Adrenal gland (tissue), 19 donors: ENCODE measurements at places on chromosomes 7 and 10. TPM values are rescaled to one million over a fixed set of nuclear protein-coding genes. Genes with fewer than 3 reads are reported as not detected.

GRCh38 chr7:18663321-18663720, 167.8 kb downstream of the HDAC9 start:
- H3K4me3 ChIP-seq = no peak overlapping the region
- no peaks in the 10 kb centered on the region for H3K27me3 ChIP-seq
- no peaks in the 10 kb centered on the region for H3K36me3 ChIP-seq
- H3K4me1 ChIP-seq = no peaks in the 10 kb centered on the region
- H3K27ac ChIP-seq = no peak overlapping the region
- DNase-seq = peak; percentile 10

GRCh38 chr10:71031026-71031425, 142.7 kb upstream of the PCBD1 start:
- no peaks in the 10 kb centered on the region for H3K4me1 ChIP-seq
- no peaks in the 10 kb centered on the region for H3K36me3 ChIP-seq
- no peaks in the 10 kb centered on the region for H3K27me3 ChIP-seq
- no peak overlapping the region for H3K27ac ChIP-seq
- no peak for DNase-seq

GRCh38 chr7:47344171-47344955, 237.5 kb downstream of the TNS3 start:
- DNase-seq = no peak
- no peaks in the 10 kb centered on the region for H3K36me3 ChIP-seq
- no peaks in the 10 kb centered on the region for H3K4me1 ChIP-seq

- H3K4me1 ChIP-seq = no peaks in the 10 kb centered on the region
- no peaks in the 10 kb centered on the region for H3K36me3 ChIP-seq
- no peak overlapping the region for H3K4me3 ChIP-seq
- no peak for DNase-seq
- H3K27ac ChIP-seq = no peak overlapping the region
Measured at GRCh38 chr7:31335161-31335856, 5.2 kb downstream of the NEUROD6 start.

- H3K27me3 ChIP-seq = no peaks in the 10 kb centered on the region
- DNase-seq = peak; percentile 54
- no peaks in the 10 kb centered on the region for H3K36me3 ChIP-seq
- no peak overlapping the region for H3K27ac ChIP-seq
- no peak overlapping the region for H3K4me3 ChIP-seq
Measured at GRCh38 chr10:30029872-30030256, 29.5 kb downstream of the JCAD start.

GRCh38 chr7:85593355-85593754, 406.5 kb upstream of the SEMA3D start:
- no peaks in the 10 kb centered on the region for H3K36me3 ChIP-seq
- H3K4me1 ChIP-seq = peaks cover 14% of the 10 kb centered on the region
- no peak overlapping the region for H3K27ac ChIP-seq
- H3K4me3 ChIP-seq = no peak overlapping the region

DNA sequence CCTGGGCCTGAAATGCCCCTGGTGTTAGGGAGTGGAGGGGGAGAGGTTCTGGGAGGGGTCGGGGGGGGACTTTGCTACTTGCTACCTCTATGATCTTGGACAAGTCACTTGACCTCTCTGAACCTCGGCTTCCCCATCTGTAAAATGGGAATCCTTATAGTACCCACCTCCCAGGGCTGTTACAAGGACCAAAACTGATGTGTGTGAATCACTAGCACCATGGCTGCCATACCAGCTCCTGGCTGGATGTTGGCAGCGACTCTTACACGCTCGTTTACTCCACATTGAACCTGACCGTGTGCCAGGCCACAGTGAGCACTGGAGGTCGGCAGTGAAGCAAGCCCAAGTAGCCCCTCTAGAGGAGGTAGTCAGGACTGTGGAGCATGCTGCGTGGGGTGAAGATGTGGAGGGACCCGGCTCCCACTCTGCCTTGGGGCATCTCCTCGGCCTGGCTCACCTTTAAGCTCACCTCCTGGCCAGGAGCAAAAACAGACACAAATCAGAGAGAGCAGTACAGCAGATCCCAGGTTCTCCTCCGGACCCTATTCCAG, 28.9 kb downstream of the PPIF start:
- no peaks in the 10 kb centered on the region for H3K4me1 ChIP-seq
- no peak overlapping the region for H3K27ac ChIP-seq

- no peaks in the 10 kb centered on the region for H3K36me3 ChIP-seq
- no peak for DNase-seq
- no peak overlapping the region for H3K4me3 ChIP-seq
- H3K4me1 ChIP-seq = no peaks in the 10 kb centered on the region
Measured at GRCh38 chr7:135757719-135758411, 9.3 kb upstream of the FAM180A start.

- H3K4me3 ChIP-seq = no peak overlapping the region
- H3K36me3 ChIP-seq = no peaks in the 10 kb centered on the region
- DNase-seq = no peak
Measured at GRCh38 chr7:35465791-35466336, 212.0 kb upstream of the TBX20 start.

DNA sequence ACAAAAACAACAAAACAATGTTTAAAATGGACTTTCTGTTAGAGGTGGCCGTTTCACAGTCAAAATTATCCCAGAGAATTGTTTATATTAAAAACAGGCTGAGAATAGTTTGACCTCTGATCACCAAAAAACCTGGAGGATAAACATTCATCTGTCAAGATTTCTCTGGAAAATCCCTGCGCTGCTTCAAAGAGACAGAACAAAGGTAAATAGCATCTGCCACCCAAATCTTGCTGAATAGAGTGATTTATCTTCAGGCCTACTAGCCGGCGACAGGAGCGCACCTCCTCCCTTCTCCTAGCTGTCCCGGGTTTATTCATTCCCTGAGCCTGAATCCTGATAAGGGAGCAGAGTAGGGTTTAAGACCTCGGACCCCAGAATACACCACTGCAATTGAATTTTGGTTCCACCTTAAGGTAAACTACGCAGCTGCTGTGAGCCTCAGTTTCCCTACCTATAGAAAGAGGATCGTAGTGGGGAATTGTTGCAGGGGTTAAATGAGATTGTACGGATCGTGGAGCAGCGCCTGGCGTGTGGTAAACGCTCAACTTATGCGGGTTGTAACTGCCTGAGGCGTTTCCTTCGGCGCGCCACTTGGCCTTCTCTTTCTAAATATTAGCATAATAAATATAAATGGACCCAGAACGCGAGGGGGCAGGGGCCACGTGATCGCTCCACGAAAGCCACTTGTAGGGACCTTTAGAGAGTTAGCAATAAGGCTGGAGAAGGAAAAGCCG, 498 bp upstream of the ST7 start:
- H3K4me1 ChIP-seq = peaks cover 4% of the 10 kb centered on the region
- peak; percentile 77 for DNase-seq
- H3K36me3 ChIP-seq = no peaks in the 10 kb centered on the region
- H3K4me3 ChIP-seq = no peak overlapping the region
- H3K27me3 ChIP-seq = no peaks in the 10 kb centered on the region
- peak overlapping the region; percentile 99 for H3K27ac ChIP-seq

DNA sequence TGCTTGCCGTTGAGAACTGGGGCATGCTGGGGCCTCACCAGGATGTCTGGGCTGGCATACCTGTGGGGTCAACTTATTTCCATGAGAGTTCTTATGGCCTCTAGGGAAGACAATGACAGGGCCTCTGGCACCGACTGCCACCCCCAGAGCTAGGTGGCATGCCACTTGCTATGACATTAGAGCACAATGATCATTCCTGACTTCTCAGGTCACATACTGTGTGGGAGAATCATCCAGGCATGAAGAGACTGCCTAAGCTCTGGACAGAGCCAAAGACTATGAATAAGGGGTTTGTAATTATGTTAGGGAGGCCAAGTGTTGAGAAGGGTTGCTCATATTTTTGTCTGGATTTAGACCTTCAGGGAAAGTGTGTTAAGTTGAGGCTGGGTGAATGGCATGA, 97.5 kb downstream of the PTPN20 start:
- no peaks in the 10 kb centered on the region for H3K27me3 ChIP-seq
- H3K36me3 ChIP-seq = no peaks in the 10 kb centered on the region
- H3K27ac ChIP-seq = no peak overlapping the region

GRCh38 chr7:1368184-1368681, 91.0 kb downstream of the MICALL2 start:
- peaks cover 52% of the 10 kb centered on the region for H3K27me3 ChIP-seq
- no peaks in the 10 kb centered on the region for H3K36me3 ChIP-seq
- H3K27ac ChIP-seq = no peak overlapping the region
- no peak for DNase-seq

GRCh38 chr7:77497079-77497478, 40.0 kb upstream of the PTPN12 start:
- no peak for DNase-seq
- no peaks in the 10 kb centered on the region for H3K4me1 ChIP-seq
- no peak overlapping the region for H3K27ac ChIP-seq

GRCh38 chr7:24572393-24572996, 757 bp upstream of the PALS2 start:
- no peak overlapping the region for H3K27ac ChIP-seq
- H3K4me1 ChIP-seq = peaks cover 18% of the 10 kb centered on the region
- H3K27me3 ChIP-seq = peaks cover 3% of the 10 kb centered on the region
- no peaks in the 10 kb centered on the region for H3K36me3 ChIP-seq

DNA sequence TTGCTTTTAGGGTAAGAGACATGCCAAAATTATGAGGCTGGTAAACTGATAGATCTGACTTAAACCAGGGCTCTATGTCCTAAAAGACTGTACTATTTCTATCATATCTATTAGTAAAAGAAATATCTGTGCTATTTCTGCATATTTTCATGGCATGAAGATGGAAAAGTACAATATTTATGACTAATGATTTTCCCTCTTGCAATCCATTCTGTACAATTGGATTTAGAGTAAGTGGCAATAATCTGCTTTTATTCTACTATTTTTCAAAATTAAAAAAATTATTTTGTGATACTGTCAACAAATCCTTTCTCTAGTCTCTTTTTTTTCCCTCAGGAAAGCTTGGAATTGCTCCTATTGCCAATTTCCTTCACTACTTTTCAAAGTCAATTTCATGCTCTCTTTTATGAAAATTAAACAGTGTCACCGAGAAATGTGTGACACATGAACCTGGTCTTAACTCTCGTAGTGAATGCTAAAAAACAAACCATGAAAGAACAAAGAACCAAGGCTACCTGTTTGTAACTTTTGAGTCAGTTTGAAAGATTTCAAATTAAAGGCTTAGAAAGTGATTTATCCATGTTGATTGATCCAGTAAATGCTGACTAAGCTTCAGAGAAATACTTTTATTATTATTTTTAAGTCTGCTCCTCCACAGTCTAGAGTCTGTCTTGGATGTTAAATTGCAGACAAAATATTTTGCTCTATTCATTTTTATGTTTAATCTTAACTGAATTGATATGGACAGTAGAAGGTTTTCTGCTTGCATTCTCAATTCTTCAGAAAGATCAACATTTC, 262.7 kb upstream of the CHRM2 start:
- H3K4me3 ChIP-seq = no peak overlapping the region
- no peak for DNase-seq
- H3K27me3 ChIP-seq = no peaks in the 10 kb centered on the region
- H3K36me3 ChIP-seq = no peaks in the 10 kb centered on the region

DNA sequence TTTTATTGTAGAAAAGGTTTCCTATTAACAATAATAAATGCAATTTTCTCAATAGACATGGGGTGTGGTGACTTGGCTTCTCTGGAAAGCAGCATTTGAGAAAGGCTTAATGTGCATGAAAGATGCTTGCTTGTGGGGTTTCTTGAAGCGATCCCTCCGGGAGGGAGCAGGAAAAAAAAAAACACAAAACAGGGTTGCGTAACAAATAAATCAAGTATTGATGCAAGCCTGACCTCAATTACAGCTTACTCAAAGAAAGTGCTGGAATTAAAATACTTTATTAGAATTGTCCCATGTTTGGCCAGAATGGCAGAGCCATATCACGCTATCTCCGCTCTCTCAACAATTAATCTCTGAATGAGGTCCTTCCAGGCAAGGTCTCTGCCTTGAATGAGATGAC, 1612.5 kb downstream of the REEP3 start:
- DNase-seq = no peak
- H3K36me3 ChIP-seq = no peaks in the 10 kb centered on the region
- H3K27me3 ChIP-seq = no peaks in the 10 kb centered on the region
- H3K4me1 ChIP-seq = no peaks in the 10 kb centered on the region
- H3K4me3 ChIP-seq = no peak overlapping the region
- no peak overlapping the region for H3K27ac ChIP-seq

GPC2 gene
- 0.54 TPM for total RNA-seq

CYP26A1 gene
- total RNA-seq = not detected

HMX2 gene
- total RNA-seq = not detected

DENND2A gene
- total RNA-seq = 5.1 TPM

OR2A1 gene
- total RNA-seq = not detected
